ENCODE measurements at places on chromosomes 1 and 21.

DNA sequence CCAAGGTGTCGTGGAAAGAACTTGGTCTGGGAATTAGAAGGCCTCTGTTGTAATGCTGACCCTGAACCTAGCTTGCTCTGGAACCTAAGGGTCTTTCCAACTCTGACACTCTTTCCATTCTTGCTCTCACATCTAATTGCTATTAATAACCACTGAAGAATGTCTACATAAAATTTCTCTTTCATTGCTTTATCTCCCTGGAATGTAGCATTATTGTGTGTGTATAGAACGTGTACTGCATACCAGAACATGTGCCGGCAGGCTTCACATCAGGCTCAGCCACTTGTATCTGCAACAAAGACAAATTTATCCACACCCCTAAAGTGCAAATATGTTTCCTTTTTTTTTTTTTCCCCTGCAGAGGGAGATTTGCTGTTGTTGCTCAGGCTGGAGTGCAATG is 13.9 kb upstream of the LAX1 start:
- no peak overlapping the region for H3K27ac ChIP-seq
- DNase-seq: no peak
- no peaks in the 10 kb centered on the region for H3K4me1 ChIP-seq
- no peaks in the 10 kb centered on the region for H3K27me3 ChIP-seq
- no peak overlapping the region for H3K4me3 ChIP-seq
- H3K36me3 ChIP-seq: no peaks in the 10 kb centered on the region

- H3K4me1 ChIP-seq: peaks cover 10% of the 10 kb centered on the region
- peak; percentile 76 for DNase-seq
- no peak overlapping the region for H3K27ac ChIP-seq
- H3K36me3 ChIP-seq: no peaks in the 10 kb centered on the region
- H3K27me3 ChIP-seq: peaks cover 14% of the 10 kb centered on the region
Observed at GRCh38 chr1:1040004-1040991, 20.4 kb downstream of the AGRN start.

DNA sequence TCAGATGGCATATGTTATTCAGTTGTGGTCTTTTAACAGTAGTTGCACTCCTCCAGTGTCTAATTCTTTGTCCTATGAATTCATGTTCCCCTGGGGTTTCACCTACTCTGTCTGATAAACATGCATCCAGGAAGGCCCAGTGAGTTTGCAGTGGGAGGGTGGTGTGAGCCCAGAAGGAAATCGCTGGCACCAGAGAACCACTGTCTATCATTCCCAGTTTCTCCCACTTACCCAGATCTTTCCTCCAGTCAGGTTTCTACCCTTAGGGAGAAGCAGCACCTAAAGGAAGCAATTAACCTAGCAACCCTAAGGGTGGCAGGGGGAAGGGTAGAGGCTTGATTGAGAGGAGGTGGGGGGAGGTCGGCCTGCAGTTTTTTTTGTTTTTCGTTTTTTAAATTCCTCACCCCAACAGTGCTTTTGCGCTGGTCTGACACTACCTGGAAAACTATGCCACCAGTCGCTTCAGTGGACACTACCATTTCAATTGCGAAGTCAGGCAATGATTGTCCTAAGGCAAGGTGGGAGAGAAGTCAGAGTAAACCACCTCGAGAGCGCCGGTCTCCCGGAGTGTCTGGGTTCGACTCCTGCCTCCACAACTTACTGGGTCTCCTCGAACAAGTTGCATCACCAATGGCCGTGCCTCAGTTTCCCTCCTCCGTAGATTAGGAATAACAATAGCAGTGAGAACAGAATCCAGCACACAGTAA is 766 bp upstream of the SLC44A3 start:
- H3K4me3 ChIP-seq: peak overlapping the region; percentile 65
- no peaks in the 10 kb centered on the region for H3K27me3 ChIP-seq
- H3K36me3 ChIP-seq: no peaks in the 10 kb centered on the region
- no peak overlapping the region for H3K27ac ChIP-seq

GRCh38 chr21:25577424-25578055 is 29.7 kb downstream of the MRPL39 start:
- H3K4me3 ChIP-seq: no peak overlapping the region
- H3K4me1 ChIP-seq: peaks cover 3% of the 10 kb centered on the region
- no peak overlapping the region for H3K27ac ChIP-seq
- H3K36me3 ChIP-seq: no peaks in the 10 kb centered on the region
- H3K27me3 ChIP-seq: no peaks in the 10 kb centered on the region

- H3K27me3 ChIP-seq: no peaks in the 10 kb centered on the region
- no peaks in the 10 kb centered on the region for H3K36me3 ChIP-seq
- no peak overlapping the region for H3K27ac ChIP-seq
- DNase-seq: no peak
- no peaks in the 10 kb centered on the region for H3K4me1 ChIP-seq
Observed at GRCh38 chr1:5659606-5660005, 332.6 kb downstream of the NPHP4 start.

DNA sequence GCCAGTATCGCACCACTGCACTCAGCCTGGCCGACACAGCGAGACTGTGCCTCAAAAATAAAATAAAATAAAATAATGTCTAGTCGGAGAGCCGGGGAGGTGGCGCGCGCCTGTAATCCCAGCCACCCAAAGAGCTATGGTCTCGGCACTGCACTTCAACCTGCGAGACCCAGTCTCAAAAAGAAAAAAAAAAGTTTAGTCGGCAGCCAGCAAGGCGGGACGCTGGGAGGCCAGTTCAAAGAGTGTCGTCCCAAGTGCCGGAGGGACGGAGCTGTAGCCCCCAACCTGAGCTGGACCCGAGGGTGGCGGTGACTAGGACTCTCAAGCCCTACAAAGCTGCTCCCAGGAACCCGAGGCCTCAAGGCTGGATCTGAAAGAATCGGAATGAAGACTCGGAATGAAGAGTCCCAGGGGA is 632 bp upstream of the FALEC start:
- H3K4me1 ChIP-seq: no peaks in the 10 kb centered on the region
- H3K27me3 ChIP-seq: no peaks in the 10 kb centered on the region
- no peaks in the 10 kb centered on the region for H3K36me3 ChIP-seq
- no peak overlapping the region for H3K27ac ChIP-seq
- no peak for DNase-seq

DNA sequence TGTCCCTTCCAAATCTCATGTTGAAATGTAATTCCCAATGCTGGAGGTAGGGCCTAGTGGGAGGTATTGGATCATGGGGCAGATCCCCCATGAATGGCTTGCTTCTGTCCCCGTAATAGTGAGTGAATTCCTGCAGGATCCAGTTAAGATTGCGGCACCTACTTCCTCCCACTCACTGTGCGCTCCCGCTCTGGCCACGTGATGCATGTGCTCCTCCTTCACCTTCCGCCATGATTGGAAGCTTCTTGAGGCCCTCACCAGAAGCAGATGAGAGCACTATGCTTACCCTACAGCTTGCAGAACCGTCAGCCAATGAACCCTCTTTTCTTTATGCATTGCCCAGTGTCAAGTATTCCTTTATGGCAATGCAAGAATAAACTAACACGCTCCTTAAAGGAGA is 14.9 kb upstream of the RAB3GAP2 start:
- H3K36me3 ChIP-seq: no peaks in the 10 kb centered on the region
- H3K27me3 ChIP-seq: no peaks in the 10 kb centered on the region
- peaks cover 2% of the 10 kb centered on the region for H3K4me1 ChIP-seq
- DNase-seq: no peak
- no peak overlapping the region for H3K27ac ChIP-seq
- no peak overlapping the region for H3K4me3 ChIP-seq

GRCh38 chr1:41802532-41803501 is 115.9 kb downstream of the HIVEP3 start:
- no peak overlapping the region for H3K27ac ChIP-seq
- H3K4me1 ChIP-seq: peaks cover 3% of the 10 kb centered on the region
- H3K36me3 ChIP-seq: no peaks in the 10 kb centered on the region
- H3K27me3 ChIP-seq: no peaks in the 10 kb centered on the region
- no peak for DNase-seq

GRCh38 chr1:240649733-240650721 is 38.1 kb upstream of the GREM2 start:
- no peaks in the 10 kb centered on the region for H3K36me3 ChIP-seq
- no peak overlapping the region for H3K27ac ChIP-seq
- DNase-seq: no peak
- H3K27me3 ChIP-seq: no peaks in the 10 kb centered on the region
- no peaks in the 10 kb centered on the region for H3K4me1 ChIP-seq

- DNase-seq: no peak
- no peaks in the 10 kb centered on the region for H3K36me3 ChIP-seq
- 0 out of 2 replicates have a peak, but pooled peaks cover 2% of the 10 kb centered on the region for H3K27me3 ChIP-seq
- no peak overlapping the region for H3K27ac ChIP-seq
Observed at GRCh38 chr1:56824938-56825337, 5.7 kb upstream of the FYB2 start.

DNA sequence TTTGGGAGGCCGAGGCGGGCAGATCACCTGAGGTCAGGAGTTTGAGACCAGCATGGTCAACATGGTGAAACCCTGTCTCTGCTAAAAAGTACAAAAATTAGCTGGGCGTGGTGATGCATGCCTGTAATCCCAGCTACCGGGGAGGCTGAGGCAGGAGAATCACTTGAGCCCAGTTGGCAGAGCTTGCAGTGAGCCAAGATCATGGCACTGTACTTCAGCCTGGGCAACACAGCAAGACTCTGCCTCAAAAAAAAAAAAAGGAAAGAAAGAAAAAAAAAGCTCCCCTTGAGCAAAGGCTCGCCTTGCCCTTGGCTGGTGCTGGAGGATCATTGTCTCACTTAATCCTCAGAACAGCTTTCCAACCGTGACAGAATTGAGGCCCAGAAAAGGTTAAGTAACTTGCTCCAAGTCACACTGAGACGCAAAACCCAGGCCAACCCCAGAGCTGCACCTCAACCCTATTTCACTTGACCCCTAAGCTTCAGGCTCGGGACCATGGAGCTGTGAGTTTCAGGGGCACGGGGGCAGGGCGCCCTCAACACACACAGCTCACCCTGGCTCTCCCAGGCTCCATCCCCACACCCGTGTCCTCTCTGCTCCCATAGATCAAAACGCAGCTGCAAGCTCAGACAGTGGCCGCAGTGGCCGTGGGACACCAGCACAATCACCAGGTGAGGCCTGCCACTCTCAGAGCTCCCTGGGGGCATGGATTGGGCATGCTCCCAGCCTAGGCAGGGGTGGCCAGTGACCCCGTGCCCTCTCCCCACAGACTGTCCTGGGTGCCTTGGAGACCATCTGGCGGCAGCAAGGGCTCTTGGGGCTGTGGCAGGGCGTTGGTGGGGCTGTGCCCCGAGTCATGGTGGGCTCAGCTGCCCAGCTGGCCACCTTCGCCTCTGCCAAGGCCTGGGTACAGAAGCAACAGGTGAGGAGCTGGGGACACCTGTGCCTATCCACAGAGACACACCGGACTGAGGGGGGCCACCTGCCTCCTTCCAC is 1.6 kb downstream of the SLC25A34 start:
- H3K27me3 ChIP-seq: no peaks in the 10 kb centered on the region
- DNase-seq: no peak
- H3K27ac ChIP-seq: no peak overlapping the region
- peaks cover 8% of the 10 kb centered on the region for H3K36me3 ChIP-seq
- H3K4me1 ChIP-seq: no peaks in the 10 kb centered on the region

DNA sequence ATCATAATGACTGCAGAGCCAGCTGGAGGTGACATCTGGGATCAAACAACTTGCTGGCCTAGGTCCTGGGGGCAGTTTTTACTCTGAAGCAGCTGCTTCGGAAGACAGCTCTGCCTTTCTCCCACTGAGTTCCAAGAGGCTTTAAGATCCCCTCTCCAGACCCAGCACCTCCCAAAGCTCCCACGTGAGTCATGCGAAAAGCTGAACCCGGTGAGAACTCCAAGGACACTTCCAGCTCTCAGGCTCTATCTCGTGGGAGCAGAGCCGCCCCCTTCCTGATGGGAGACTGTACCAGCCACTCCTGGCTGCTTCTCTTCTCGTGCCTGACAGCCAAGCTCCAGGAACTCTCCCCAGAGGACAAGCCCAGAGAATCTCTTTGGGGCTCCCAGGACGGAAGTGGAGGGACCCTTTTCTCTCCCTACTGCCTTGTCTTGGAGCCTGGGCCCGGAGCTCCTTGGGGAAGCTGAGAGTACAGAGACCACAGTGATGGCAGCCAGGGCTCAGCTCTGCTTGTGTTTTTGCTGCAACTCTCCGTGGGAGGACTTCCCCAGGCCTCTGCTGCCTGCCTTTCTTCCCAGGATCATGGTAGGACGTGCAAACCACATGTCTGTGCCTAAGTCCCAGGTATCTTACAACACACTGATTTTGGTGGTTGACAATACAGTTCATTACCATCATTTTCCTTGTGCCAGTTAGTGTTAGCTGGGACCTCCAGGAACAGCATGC is 40.6 kb downstream of the STUM start:
- H3K4me3 ChIP-seq: no peak overlapping the region
- DNase-seq: no peak
- H3K27ac ChIP-seq: no peak overlapping the region
- no peaks in the 10 kb centered on the region for H3K27me3 ChIP-seq

DNA sequence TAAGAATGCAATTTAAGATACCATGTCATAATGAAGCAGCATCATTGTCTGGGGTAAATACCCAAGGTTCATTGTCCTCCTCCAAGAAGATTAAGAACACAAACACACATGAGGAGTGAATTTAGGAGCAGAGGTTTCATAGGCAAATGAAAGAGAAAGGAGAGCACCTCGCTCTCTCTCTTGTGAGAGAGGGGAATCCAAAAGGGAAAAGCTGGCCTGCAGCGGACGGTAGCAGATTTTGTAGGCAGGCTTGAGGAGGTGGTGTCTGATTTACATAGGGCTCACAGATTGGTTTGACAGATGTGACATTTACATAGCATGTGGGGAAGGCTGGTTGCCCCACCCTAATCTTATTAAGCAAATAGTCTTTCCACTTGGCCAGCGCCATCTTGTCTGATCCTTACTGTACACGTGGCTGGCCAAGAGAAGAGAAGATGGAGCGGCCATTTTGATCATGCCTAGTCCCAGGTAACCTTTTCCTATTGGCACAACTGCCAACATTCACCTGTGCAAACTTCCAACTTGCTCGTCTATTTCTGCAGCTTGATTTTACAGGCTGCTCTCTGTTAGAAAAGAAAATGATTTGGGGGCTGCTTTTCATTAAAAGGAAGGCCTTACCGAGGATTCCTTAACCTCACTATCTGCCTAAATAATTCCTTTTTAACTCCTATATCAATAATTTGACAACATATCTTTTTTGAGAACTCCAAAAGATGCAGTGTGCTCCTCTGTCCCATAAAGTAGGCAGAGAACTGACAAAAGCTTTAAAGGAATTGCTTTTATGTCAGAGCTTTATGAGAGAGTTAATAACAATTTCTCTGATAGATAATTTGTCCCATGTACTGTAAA is 16.0 kb upstream of the LRRC7 start:
- no peaks in the 10 kb centered on the region for H3K4me1 ChIP-seq
- no peak overlapping the region for H3K4me3 ChIP-seq
- no peak for DNase-seq
- no peaks in the 10 kb centered on the region for H3K27me3 ChIP-seq
